ENCODE measurements at places on chromosomes 5 and 9.

- DNase-seq = no peak
Observed at GRCh38 chr9:111720174-111720573, 58.8 kb downstream of the GNG10 start.

GRCh38 chr5:146734936-146735577 lies 143.5 kb downstream of the PPP2R2B start:
- no peak for DNase-seq

GRCh38 chr9:134500931-134501760 lies 140.5 kb upstream of the COL5A1 start:
- DNase-seq = no peak

DNA sequence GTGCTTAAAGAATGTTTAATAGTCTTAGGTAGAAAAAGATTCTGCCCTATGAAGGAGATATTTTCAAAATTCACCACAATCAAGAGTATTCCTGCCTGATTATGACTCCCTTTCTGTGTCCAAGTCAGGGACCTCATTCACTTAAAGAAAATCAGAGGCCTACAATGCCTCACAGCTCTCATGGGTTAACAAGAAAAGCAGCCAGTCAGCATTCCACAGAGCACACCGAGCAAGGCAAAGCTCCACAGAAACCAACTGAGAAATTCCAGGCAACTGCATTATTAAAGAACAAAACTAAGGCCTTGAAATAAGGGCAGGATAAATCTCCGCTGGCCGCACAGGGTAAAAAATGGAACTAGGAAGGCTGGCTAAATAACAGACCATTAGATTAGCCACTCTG lies 161.1 kb downstream of the TARS1 start:
- no peak for DNase-seq

- no peak for DNase-seq
Observed at GRCh38 chr5:80302636-80303035, 17.2 kb upstream of the SPZ1 start.

- DNase-seq = no peak
Observed at GRCh38 chr5:60685700-60686099, 14.3 kb downstream of the DEPDC1B start.
